ENCODE measurements at places on chromosomes 3 and 15.

DNA sequence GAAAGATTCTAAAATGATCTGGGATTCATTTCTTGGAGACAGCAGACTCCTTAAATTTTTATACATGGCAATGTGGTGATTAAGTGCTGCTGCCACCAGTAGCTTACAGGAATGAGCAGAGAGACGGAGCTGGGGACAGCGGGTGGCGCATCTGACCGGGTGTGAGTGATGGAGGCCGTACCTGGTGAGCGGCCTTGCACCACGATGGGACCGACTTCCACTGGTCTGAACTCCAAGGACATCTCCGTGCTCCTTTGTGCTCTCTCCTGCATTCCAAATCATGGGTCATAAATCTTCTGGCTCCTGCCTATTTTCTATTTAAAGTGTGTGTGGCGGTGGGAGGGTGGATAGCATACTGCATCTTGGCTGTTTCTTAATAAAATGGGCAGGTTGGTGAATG lies 262.6 kb downstream of the ABHD5 start:
- no peak for DNase-seq

DNA sequence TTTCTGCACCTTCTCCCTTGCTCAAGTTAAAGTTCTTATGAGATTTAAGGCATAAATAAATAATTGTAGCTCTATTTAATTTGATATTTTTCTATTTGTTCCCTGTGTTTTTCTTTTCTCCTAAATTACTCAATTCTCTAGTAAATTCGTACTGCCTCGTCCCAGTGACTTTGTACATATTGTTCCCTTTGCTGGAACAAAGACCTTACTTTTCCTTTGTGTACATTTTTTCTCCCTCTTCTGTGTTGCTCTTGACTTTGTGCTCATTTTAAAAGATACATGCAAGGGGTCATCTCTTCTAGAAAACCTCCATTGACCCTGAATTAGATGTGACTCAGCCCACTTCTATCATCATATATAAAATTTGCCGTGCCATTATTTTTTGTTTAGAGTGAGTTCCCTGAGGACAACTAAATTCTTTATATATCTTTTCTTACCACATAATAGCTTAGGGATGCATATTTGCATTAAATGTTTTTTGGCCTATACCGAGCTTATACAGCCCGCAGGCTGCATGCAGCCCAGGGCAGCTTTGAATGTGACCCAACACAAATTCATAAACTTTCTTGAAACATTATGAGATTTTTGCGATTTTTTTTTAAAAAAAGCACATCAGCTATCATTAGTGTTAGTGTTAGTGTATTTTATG lies 29.6 kb downstream of the PPP4R2 start:
- DNase-seq: no peak

DNA sequence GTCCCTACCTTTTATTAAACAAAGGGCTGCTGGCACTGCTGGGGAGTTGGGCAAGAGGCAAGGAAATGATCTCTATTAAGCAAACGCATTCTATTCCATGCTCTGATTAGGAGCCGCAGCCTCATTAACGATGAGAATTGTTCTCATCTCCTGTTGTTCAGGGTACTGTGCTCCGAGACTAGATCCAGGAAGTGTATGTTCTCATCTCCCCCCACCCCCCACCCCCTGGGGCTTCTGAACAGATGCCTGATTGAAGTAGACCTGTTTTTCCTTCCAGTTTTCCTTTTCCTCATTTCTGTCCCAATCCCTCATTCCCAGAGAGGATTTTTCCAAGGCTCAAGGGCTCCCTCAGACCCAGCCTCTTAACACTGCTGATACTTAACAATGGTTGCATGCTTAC lies 81.6 kb upstream of the FEZF2 start:
- no peak for DNase-seq

DNA sequence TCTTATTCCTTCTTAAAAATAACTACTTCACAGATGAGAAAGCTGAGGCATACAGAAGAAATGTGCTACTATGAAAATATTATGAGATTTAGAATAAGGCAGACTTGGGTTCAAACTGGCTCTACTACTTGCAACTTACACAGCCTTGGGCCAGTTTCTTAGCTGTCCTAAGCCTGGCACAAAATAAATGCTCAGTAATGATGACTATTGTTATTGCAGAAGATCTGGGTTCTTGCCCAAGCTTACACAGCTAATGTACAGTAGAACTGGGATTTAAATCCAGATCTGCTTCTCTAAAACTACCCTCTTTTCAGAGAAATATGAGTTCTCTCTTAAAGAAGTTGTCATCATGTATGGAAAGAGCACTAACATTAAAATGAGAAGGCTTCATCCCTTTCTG lies 228.2 kb upstream of the TPRG1 start:
- no peak for DNase-seq

DNA sequence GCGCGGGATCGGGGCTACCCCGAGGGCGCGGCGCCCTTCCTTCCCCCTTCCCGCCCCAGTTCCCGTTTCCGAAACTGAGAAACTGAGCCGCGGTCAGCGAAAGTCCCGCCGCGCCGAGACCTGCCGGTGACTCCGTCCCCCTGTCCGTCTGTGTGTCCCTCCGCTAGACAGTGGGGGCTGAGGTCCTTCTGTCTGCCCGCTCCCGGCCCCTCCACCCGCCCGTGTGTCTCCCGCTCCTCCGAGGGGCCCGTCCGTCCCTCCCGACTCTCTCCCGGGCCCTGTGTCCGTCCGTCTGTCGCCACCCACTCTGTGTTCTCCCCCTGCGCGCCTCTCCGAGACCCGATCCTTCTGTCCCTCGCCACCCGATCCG lies 426 bp downstream of the PRKCD start:
- DNase-seq: no peak

- DNase-seq: no peak
Observed at GRCh38 chr15:56533731-56534403, 68.9 kb upstream of the MNS1 start.

DNA sequence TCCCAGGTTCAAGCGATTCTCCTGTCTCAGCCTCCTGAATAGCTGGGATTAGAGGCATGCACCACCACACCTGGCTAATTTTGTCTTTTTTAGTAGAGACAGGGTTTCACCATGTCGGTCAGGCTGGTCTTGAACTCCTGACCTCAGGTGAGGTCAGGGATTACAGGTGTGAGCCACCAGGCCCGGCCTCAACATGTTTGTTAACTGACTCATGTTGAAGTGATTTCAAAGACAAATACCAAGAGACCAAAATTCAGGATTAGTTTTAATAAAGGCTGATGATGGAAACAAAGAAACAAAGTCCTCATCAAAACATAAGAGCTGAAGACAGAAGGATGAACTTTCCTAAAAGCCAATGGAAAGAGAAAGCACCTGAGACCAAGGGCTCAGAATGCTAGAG lies 36.5 kb downstream of the SLC12A6 start:
- no peak for DNase-seq

GRCh38 chr3:112463250-112463649 lies 36.0 kb downstream of the BTLA start:
- DNase-seq: no peak

GRCh38 chr3:142315083-142315482 lies 89.7 kb upstream of the GK5 start:
- no peak for DNase-seq

- DNase-seq: no peak
Observed at GRCh38 chr15:69668963-69669362, 216.3 kb downstream of the RPLP1 start.

GRCh38 chr3:124483915-124484470 lies 246.3 kb upstream of the UMPS start:
- DNase-seq: no peak

DNA sequence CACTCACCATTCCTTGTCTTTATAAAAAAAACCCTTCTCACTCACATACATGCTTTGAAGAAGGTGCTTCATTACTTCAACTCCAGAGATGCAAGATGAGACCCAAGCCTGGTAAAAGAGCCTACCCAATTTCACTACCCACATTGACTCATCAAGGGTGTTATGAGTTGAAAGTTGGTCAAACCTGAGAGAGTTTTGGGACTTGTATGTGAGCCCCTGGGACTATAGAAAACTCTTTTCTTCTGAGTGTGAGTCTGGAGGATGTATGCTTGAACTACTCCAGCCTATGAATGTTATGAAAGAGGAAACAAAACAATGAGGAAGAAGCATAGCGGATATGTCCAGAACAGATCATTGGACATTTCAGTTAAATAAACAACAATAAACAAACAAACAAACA lies 106.5 kb upstream of the SATB1 start:
- no peak for DNase-seq

DNA sequence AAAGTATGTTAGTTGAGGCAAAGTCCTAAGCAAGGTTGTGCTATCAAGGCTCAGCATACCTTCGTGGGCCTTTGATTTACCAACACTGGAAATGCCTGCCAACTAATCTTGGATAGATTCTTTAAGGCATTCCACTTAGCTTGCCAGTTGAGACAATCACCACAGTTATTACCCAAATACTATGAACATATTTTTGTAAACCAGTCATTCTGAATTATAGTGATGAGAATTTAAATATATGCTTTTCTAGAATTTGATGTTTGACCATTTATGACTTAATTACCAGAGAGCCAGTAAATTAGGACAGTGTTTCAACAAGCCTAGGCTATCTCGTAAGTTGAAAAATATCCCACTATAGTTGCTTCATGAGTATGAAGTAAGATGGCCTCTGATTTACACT lies 15.5 kb downstream of the TRIM59 start:
- DNase-seq: no peak

DNA sequence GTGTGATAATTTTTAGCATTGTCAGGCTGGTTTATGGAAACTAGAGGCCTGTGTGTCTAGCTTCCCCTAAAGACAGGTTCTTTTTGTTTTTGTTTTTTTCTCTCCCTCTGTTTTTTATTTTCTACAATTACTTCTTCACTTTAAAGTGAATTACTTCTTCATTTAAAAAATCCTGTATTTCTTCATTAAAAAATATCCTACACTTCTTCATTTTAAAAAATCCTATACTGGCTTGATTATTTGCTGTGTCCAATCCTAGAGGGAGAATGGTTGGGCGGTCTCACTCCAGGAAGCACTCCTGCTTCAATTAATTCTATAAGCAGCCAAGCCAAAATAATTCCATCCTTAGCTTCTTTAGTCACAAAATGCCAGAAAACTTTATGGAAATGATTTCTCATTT lies 11.8 kb downstream of the ATG7 start:
- DNase-seq: no peak

DNA sequence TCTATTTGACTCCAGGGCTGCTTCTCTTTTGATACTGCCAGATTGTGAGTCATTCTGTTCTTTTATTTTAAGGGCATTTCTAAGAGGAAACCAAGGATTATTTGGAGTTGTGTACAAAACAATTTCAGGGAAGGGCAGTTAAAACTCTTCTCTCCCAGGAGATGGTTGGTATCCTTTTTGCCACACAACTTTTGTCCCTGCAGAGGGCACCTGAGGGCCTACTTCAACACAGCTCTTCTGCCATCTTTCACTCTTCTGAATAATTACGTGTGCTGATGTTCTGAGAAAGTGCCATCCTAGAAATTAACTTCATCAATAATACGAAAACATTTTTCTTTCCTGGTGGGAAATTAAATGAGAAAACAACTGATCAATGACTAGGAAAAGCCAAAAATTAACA lies 75.7 kb upstream of the GADL1 start:
- DNase-seq: no peak

DNA sequence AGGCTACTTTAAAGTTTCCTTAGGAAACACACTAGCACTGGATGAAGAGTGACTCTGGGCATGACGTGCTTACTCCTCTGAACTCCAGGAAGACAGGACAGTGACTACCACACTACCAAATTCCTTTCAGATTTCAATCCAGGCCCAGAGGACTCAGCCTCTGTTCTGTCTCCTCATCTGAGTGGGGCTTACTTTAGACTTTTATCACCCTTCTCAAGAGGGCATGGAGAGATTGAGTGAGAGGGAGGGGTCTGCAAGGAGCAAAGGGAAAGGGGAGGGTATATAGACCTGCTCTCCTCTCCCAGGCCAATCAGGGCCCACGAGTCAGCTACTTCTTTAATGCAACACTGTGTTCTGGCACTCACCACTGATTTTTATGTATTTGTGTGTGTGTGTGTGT lies 29.4 kb upstream of the RSL24D1 start:
- DNase-seq: no peak

- no peak for DNase-seq
Observed at GRCh38 chr3:1971780-1972179, 126.9 kb upstream of the CNTN4 start.

DNA sequence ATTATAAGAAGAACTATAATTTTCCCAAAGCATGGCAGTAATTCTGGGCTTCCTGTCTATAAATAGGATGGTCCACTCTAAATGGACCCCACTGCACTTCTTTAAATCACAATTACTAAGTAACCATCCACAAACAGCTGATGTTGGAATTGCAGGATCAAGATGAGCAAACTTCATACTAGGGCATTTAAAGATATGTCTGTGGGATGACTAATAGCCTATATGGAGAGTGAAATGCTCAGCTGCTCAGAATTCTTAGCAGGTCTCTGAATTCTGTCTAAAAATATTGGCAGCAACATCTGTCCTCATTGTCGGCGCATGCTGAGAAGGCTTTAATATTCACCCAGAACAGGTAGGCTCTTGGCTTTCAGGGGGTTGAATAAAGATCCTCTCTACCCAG lies 140.4 kb downstream of the SATB1 start:
- no peak for DNase-seq

- no peak for DNase-seq
Observed at GRCh38 chr15:39710681-39711080, 72.0 kb downstream of the FSIP1 start.

DNA sequence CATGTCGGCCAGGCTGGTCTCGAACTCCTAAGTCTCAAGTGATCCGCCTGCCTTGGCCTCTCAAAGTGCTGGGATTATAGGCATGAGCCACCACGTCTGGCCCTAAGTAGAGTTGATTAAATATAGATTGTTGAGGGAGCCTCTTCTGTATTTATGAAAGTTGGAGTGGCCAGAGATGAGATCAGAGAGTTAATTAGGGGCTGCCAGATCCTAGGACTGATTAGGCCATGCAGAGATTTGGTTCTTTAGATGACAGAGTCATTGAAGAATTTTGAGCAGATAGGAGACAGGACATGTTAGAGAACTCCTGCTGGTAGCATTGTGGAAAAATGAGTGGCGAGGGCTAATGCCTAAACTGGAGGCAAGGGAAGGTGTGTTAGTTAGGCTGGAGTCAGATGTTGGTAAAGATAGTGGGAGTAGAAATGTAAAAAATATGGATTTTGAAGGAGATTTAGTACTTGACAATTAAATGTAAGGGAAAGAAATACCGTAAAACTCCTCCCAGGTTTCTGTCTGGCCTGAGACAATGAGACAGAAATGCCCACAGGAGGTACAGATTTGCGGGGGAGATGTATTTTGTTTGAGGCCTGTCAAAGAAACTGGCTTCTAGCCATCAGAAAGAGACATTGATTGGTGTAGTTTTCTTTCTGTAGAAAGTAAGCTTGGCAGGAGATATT lies 23.4 kb downstream of the SACM1L start:
- no peak for DNase-seq

DNA sequence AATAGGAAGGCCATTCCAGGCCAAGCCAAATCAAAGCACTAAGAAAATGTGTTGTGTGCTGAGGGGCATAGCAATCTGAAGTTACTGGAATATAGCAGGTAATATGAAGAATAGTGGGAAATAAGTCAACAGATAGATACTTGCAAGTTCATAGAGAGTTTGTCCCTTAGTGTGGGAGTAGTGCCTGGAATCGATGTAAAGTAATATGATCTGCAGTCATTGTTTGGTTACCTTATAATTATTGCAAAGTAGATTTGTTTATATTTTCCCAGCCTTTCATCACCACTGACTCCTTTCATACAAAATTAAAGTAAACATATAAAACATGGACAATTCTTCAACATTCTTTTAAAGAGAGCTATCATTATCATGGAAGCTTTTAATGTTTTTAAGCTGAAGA lies 420.9 kb upstream of the NECTIN3 start:
- DNase-seq: no peak

GRCh38 chr15:47293466-47294162 lies 423.7 kb upstream of the SEMA6D start:
- no peak for DNase-seq

- DNase-seq: no peak
Observed at GRCh38 chr3:118778201-118778600, 256.4 kb downstream of the IGSF11 start.
